ENCODE measurements at places on chromosomes 11 and 22.
A peak's percentile ranks its signal among the peaks of the same experiment; 100 is the strongest.

GRCh38 chr22:30541961-30542810 is 4.4 kb downstream of the SEC14L6 start:
- H3K27me3 ChIP-seq = peaks cover 41% of the 10 kb centered on the region
- H3K4me1 ChIP-seq = peaks cover 3% of the 10 kb centered on the region
- DNase-seq = no peak
- no peak overlapping the region for H3K4me3 ChIP-seq
- H3K27ac ChIP-seq = no peak overlapping the region

GRCh38 chr11:58776891-58777710 is 45.4 kb upstream of the GLYAT start:
- no peak overlapping the region for H3K4me3 ChIP-seq
- no peaks in the 10 kb centered on the region for H3K36me3 ChIP-seq
- H3K27ac ChIP-seq = no peak overlapping the region
- no peak for DNase-seq
- peaks cover 2% of the 10 kb centered on the region for H3K27me3 ChIP-seq

- peak; percentile 13 for DNase-seq
- no peaks in the 10 kb centered on the region for H3K36me3 ChIP-seq
- peaks cover 15% of the 10 kb centered on the region for H3K27me3 ChIP-seq
- H3K27ac ChIP-seq = no peak overlapping the region
- no peak overlapping the region for H3K4me3 ChIP-seq
Measured at GRCh38 chr11:1048375-1049070, 12.0 kb upstream of the MUC6 start.

DNA sequence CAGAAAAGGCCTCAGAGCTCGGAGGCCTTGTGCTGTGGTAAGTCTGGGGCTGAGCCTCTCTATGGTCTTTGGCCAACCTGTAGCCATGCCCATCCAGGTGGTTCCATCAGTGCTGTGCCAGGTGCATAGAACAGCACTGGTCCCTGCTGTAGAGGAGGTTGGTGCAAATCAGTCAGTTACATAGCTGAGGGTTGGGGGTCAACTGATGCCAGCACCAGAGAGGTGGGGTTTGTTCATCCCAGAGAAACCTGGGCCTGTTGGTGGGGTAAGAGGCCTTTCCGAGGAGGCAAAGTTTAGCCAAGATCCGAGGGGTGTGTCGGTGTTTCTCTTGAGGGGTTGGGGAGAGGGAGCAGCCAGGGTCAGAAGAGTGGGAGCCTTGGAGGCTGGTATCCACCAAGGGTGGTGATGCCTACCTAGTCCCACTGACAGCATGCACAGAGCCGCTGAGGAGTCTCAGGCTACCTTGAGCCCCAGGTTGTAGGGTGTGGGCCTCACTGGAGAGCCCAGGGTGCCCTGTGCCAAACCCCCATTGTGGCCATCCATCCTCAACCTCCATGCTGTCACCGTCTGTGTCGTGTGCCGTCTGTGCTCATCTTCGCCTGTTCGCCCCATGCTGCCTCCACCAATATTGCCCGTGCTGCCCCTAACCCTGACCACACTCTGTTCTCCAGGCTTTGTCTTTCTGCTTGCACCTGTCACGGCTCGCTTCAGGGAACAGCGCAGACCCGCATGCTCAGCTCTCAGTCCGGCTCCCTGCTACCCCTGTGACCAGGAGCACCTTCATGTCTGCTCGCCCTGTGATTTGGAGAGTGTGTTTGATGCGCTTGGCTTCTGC is 78.7 kb upstream of the SUSD2 start:
- H3K36me3 ChIP-seq = peaks cover 14% of the 10 kb centered on the region

- no peak overlapping the region for H3K4me3 ChIP-seq
- peaks cover 4% of the 10 kb centered on the region for H3K4me1 ChIP-seq
- H3K36me3 ChIP-seq = peaks cover 8% of the 10 kb centered on the region
- no peaks in the 10 kb centered on the region for H3K27me3 ChIP-seq
Measured at GRCh38 chr11:33333816-33334215, 76.6 kb downstream of the HIPK3 start.

DNA sequence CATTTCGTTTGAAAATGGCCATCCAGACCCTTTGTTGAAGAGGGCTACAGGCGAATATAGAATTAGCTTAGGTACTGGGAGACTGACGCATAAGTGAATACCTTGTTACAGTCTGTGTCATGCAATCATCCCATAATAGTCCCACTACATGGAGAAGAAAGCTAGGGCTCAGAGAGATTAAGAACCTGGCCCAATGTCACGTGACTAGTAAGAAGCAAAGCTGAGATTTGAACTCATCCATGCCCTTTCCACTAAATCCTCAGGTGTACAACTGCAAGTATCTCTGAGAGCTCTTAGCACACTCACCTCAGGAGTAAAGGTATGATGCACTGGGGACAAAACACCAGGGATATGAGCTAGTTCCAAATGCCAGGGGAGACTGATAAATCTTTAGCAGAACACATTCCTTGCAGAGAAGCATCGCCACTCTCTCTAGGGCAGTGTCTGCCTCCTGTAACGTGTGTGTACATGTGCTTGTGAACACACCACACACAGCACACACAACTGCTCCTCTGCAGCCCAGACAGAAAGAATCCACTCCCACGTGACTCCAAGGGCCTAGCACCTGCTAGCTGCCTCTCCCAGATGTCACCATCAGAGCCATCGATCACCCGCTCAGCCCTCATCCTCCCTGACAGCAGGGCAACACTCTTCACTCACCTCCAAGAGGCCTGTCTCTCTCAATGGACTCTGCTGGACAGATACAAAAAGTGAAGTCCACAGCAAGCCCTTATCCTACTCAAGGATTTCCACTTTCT is 402.8 kb downstream of the NXPE2 start:
- DNase-seq = no peak
- no peaks in the 10 kb centered on the region for H3K36me3 ChIP-seq
- H3K27me3 ChIP-seq = no peaks in the 10 kb centered on the region
- H3K4me3 ChIP-seq = no peak overlapping the region
- no peaks in the 10 kb centered on the region for H3K4me1 ChIP-seq

DNA sequence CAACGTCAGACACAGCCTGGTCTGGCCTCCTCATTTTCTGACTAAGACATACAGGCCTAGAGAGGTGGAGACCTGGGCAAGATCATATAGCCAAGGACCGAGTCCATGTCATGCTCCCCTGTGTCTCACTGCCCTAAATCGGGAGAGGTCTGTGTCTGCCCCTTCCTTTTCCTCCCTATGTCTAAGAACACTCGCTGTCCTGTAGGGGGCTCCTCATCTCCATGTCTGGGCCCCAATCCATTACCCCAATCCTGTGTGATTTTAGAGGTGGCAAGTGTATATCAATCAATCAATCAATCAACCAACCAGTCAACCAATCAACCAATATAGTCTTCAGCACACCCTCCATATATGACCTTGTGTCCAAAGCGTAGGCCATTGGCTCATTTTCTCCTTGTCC is 125.7 kb downstream of the KIRREL3 start:
- H3K27ac ChIP-seq = no peak overlapping the region
- no peaks in the 10 kb centered on the region for H3K27me3 ChIP-seq
- H3K4me3 ChIP-seq = no peak overlapping the region
- no peak for DNase-seq
- H3K4me1 ChIP-seq = no peaks in the 10 kb centered on the region
- no peaks in the 10 kb centered on the region for H3K36me3 ChIP-seq

DNA sequence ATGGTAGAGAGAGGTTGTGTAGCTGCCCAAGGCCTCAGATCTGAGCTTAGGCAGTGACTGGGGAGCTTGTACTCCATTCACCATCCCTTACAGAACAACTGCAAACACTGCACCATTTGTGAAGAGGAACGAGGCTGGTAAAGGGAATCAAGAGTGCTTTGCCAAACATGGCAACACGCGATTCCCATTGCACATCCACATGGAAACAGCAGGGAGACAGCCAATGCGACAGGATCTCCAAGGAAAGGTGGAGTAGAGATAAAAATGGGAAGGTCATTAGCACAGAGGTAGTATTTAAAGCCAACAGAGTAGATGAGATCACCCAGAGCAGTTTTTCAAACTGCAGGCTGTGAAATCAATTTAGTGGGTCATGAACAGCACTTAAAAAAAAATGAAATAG is 42.0 kb downstream of the TCF20 start:
- no peaks in the 10 kb centered on the region for H3K27me3 ChIP-seq
- DNase-seq = no peak
- peaks cover 8% of the 10 kb centered on the region for H3K36me3 ChIP-seq
- H3K27ac ChIP-seq = no peak overlapping the region
- H3K4me3 ChIP-seq = no peak overlapping the region

DNA sequence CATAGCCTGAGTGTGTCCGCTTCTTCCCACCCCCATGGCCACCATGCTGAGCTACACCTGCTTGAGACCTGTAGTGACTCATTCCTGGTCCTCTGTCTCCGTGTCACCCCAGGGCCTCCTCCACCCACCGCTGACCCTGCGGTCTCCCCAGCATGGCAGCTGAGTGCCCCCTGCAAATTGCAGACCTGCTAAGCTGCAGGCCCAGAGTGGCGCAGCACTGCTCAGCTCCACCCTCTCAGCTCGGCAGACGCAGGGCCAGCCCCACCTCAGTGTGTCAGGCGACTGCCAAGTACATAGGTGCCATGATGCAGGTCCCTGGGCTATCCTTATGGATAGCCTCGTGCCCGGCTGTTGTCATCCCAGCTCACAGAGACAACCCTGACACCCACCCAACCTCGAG is 13.1 kb downstream of the MS4A15 start:
- H3K27ac ChIP-seq = no peak overlapping the region
- DNase-seq = no peak
- no peak overlapping the region for H3K4me3 ChIP-seq
- peaks cover 3% of the 10 kb centered on the region for H3K27me3 ChIP-seq
- H3K4me1 ChIP-seq = no peaks in the 10 kb centered on the region
- no peaks in the 10 kb centered on the region for H3K36me3 ChIP-seq

GRCh38 chr22:47376322-47376700 is 613.9 kb downstream of the TBC1D22A start:
- no peaks in the 10 kb centered on the region for H3K4me1 ChIP-seq
- no peak overlapping the region for H3K4me3 ChIP-seq
- no peaks in the 10 kb centered on the region for H3K27me3 ChIP-seq
- no peak overlapping the region for H3K27ac ChIP-seq
- no peak for DNase-seq
- no peaks in the 10 kb centered on the region for H3K36me3 ChIP-seq

- no peaks in the 10 kb centered on the region for H3K36me3 ChIP-seq
- H3K27me3 ChIP-seq = peaks cover 2% of the 10 kb centered on the region
- H3K4me3 ChIP-seq = no peak overlapping the region
- peaks cover 4% of the 10 kb centered on the region for H3K4me1 ChIP-seq
- no peak overlapping the region for H3K27ac ChIP-seq
Measured at GRCh38 chr22:37358917-37359316, 68.4 kb downstream of the ELFN2 start.

DNA sequence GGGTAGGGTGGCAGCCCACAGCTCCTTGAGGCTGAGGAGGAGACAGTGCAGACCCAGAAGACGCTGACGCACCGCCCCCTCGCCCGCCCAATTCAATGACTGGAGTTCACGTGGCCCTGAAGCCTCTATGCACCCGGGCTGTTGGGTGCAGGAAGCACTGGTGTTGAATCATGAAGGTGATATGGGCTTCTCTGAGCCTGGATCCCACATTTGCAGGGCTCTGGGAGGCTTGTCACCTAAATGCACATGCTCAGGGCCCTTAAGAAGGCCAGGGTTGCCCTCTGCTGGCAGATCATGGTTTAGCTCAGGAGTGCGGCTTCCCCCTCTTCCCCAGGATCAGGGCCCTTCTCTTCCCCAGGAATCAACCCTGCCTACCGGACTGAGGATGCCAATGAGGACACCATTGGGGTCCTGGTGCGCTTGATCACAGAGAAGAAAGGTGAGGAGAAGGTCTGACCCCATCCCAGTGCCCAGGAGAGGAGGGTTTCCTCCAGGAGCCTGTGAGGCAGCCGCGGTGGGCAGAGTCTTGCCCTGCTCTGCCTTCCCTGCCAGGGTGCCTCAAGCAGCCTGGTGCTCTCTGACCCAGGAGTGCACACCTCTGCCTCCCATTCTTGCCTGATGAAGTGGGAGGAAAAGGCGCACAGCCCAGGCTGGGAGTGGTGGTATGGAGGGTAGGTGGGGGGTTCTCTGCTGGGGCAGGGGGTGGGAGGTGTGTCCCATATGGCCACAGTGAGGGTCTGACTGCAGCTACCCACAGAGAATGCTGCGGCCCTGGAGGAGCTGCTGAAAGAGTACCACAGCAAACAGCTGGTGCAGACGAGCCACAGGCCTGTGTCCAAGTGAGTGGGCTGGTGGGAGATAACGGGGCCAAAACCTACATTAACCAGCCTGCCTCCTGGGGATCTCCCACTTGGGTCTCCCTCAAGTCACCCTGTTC is 17.5 kb downstream of the RELT start:
- peak overlapping the region; percentile 9 for H3K27ac ChIP-seq
- peaks cover 10% of the 10 kb centered on the region for H3K36me3 ChIP-seq
- no peaks in the 10 kb centered on the region for H3K27me3 ChIP-seq
- no peak overlapping the region for H3K4me3 ChIP-seq
- H3K4me1 ChIP-seq = no peaks in the 10 kb centered on the region

- H3K36me3 ChIP-seq = no peaks in the 10 kb centered on the region
- H3K4me3 ChIP-seq = no peak overlapping the region
- DNase-seq = no peak
- peaks cover 6% of the 10 kb centered on the region for H3K4me1 ChIP-seq
- H3K27ac ChIP-seq = peak overlapping the region; percentile 19
Measured at GRCh38 chr11:118622376-118623268, 15.2 kb downstream of the PHLDB1 start.

GRCh38 chr11:70078781-70079616 is 882 bp downstream of the ANO1 start:
- H3K27ac ChIP-seq = no peak overlapping the region
- no peak overlapping the region for H3K4me3 ChIP-seq
- no peaks in the 10 kb centered on the region for H3K4me1 ChIP-seq
- H3K36me3 ChIP-seq = no peaks in the 10 kb centered on the region
- H3K27me3 ChIP-seq = peaks cover 39% of the 10 kb centered on the region
- DNase-seq = no peak

DNA sequence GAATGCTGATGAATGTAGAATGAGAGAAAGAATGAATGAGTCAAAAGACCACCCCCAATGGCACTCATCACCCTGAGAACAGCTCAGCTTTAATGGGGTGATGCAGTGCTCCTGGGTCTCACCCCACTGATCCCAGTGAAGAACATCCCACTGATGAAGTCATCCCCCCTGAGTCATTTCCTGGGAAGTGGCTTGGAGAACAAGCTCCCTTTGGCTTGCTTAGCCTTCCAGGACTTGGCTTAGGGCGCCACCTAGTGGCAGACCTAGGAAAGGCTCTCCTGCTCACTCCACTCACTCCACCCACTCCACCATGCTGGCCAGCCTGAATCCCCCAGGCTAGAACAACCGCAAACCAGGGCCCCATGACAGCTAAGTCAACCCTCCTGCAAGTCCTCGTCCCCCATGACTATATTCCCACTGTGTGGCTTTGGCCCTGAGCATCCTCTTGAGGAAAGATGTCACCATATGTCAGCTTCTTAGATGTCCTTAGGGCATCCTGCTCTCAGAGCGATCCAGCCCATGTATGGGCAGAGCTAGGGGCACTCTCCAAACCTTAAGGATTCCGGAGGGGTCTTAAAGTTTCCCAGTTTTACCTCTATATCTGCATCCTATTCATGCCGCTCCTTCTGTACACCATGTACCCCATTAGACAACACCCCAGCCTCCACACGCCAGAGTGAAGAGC is 17.8 kb upstream of the TMPRSS13 start:
- H3K27ac ChIP-seq = peak overlapping the region; percentile 67
- peak overlapping the region; percentile 1 for H3K4me3 ChIP-seq
- H3K36me3 ChIP-seq = peaks cover 9% of the 10 kb centered on the region
- H3K4me1 ChIP-seq = peaks cover 78% of the 10 kb centered on the region
- H3K27me3 ChIP-seq = no peaks in the 10 kb centered on the region

GRCh38 chr11:26335903-26336302 is 4.0 kb downstream of the ANO3 start:
- no peak for DNase-seq
- H3K36me3 ChIP-seq = no peaks in the 10 kb centered on the region
- no peak overlapping the region for H3K4me3 ChIP-seq
- no peak overlapping the region for H3K27ac ChIP-seq
- H3K4me1 ChIP-seq = no peaks in the 10 kb centered on the region

GRCh38 chr11:119025099-119025473 is 5.6 kb downstream of the SLC37A4 start:
- no peak for DNase-seq
- H3K36me3 ChIP-seq = peaks cover 26% of the 10 kb centered on the region
- no peak overlapping the region for H3K4me3 ChIP-seq
